ENCODE measurements at places on chromosomes 3 and 15.

DNA sequence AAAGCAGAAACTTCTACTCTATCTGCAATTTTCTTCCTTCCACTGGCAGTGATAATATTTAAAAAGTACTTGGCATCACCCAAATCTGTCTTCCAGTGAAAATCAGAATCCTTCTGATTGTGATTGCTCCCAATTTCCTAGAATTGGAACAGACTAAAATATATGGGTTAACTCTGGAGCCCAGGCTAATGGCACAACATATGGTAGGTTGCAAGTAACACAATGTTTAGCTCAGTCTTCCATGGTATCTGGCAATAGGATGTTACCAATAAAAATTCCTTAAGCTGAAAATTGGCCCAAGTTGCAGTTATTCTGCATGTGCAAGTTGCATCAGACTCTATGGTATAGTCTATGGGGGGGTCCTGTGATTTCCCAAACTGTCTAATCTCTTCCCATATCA is 273.5 kb upstream of the ADAMTS9 start:
- DNase-seq = no peak

DNA sequence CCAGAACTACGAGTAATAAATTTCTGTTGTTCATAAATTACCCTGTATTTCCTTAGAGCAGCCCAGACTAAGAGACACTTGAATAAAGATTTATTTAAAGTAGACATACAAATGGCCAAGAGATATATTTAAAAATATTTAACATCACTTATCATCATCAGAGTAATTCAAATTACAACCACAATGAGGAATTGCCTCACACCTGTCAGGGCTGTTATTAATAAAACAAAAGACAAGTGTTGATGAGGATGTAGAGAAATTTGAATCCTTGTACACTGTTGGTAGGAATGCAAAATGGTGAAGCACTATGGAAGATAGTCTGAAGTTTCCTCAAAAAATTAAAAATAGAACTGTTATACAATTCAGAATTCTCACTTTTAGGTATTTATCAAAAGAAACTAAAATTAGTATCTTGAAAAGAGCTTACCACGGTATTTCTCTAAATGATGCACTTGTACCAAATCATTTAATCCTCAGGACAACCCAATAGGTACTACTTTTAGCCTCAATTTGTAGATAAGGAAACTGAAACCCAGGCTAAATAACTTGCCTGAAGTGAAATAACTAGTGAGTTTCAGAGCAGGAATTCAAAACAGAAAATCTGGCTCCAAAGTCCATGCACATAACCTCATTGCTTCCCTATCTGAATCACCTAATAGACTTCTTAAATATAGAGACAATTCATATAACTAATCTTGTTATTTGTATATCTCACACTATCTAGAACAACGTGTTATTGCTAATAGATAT is 69.4 kb downstream of the ZBTB20 start:
- no peak for DNase-seq

DNA sequence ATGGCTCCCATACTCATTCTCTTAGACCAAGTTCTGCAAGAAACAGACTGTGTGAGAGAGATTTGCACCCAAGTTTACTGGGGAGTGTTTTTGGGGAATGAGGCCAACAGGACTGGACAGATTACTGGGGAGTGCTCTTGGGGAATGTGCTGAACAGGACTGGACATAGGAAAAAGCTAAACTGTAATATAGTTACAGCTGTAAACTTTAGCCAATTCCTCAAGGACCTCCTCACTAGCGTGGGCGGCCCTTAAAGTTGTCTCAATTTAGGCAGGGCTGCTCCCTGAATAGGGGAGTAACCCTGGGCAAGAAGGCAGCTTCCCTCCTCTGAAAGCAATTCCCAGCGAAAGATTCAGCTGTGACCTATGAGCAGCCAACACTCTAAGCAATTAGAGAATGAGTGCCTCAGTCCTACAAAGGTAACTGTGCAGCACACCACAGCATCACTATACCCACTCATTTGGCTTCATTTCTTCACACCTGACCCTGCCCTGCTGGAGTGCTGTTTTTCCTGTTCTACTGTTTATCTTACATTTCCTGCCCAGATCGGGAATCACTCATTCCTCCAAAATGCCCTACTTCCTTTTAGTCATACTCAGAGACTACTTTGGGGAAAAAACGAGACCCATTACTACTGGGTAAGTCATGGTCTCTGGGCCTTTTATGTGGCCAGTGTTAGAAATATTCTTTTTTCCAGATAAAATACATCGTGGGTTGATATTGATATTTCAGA is 41.3 kb upstream of the TRIM42 start:
- DNase-seq = no peak

GRCh38 chr3:111737047-111737705 is 121.9 kb upstream of the PHLDB2 start:
- no peak for DNase-seq

DNA sequence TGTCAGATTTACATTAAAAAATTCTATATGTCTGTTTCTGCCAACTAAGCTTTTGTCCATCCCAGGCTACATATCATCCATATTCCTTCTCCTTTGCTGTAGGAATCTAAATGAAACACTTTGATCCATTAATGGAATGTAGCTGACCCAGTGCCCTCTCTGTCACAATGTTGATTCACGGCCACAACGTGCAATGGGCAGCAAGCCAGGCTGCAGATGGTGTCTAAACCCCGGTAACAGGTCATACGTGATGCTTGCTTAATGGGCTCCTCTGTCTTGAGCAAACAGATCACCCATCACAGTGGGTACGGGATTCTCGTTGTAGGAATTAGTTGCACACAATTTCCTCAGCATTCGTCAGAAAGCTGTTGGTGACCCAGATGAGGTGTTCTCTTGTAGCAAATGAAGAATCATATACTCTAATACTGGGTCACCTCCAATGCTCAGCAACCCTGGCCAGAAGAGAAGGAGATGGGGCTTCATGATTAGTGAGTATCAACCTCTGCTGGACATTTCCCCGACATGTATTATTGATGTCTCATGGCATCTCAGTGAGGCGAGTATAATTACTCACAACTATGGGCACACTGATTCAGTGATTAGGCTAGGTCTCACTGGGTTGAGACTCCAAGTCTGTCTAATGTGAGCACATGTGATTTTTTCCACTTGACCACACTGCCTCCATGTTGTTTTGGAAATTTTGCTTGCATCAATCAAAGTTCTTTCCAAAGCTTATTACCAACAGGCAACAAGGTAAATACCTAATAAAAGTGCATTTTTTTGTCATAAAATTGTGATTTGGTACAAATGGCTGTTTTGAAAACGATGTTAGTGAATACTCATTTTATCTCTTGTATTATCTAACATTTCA is 12.9 kb upstream of the DCBLD2 start:
- DNase-seq = no peak

GRCh38 chr3:63908081-63908736 is 4.0 kb downstream of the SCAANT1 start:
- DNase-seq = no peak

DNA sequence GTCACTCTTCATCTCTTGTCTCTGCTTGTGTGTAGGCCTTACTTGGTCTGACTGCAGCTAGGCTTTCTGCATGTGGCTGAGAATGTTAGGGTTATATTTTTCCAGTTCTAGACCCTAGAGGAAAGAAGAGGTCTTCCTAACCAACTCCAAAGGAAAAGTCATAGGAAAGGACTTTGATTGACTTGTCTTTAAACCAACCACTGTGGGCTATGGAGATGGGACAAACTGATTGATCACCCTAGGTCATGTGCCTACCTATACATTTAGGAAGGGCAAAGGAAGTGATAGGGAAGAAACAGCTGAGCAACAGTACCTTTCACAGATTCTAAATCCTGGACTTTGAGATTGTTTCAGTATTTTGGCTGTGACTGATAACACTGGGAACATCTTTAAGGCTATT is 16.5 kb upstream of the TBC1D23 start:
- no peak for DNase-seq

DNA sequence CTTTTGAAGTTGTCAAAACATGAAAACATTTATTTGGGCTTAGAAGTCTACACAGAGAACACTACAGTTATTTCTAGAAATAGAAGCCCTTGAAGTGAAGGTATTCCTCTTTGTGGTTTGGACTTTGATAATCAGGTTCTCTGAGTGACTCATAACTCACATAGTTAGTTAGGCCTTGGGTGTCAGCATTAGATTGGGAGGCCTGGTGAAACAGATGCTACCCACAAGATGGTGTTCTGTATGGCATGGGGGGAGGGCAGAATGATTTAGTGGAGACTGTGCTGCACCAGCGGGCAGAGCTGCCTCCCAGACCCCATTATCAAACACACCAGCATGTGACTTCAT is 108.9 kb upstream of the ETV5 start:
- no peak for DNase-seq

DNA sequence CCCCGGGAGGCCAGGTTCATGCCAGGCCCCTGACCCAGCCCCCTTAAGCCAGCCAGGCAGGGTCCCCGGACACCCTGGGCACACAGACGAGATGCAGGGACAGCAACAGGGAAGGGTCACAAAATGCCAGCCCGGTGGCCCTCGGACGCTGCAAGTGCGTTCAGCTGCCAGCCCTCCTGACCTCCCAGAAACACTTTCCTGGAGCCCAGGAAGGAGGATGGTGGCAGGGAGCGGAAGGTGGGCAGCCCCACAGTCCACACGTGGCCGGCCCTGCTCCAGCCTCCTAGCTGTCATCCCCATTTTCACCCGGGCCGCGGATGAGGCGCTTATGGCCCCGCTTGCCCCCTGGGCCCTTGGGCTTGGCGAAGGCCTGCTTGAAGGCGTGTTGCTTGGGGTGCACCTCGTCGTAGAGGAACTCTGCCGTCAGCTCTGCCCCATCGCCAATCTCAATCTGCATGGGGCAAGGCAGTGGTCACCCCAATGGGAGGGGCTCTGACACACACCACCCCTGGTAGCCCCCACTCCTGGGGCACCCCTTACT is 3.4 kb upstream of the TLR9 start:
- DNase-seq = no peak

DNA sequence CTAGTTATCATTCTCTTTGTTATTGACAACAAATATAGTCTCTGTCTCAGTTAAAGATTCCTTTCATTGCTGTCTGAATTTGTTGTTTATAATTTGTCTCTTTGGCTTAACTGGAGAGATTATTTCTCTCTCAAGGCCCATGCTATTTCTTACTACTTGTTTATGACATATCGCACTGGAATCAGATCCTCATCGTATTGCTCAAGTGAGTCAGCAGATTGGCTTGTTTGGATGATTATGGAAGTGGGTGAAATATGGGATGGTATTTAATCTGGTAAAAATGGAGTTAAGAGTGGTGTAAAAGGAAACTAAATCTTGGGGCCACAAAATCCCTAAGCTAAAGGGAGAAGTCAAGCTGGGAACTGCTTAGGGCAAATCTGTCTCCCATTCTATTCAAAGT is 613.1 kb downstream of the SI start:
- no peak for DNase-seq

- DNase-seq = no peak
Measured at GRCh38 chr3:120909602-120909878, 1.5 kb downstream of the STXBP5L start.

DNA sequence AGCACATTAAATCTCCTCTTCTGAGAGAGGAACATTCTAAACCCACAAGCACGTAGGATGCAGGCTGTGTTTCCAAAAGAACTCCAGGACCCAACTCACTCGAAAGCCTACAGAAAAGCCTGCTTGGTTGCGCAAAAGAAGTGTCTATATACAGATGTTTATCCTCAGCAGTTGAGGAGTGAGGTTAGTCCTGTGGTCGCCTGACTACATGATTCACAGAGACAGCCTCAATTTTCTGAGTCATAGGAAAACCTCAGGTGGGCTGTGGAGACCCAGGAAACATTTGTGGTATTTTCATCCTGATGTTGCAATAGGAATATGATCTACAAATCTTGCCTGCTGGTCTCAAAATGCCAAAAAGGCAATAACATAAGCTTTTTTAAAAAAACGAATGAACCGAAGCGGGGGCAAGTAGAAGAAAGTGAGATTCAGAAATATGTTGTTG is 183.8 kb upstream of the THRB start:
- DNase-seq = no peak

- DNase-seq = peak; percentile 64
Measured at GRCh38 chr3:161275919-161276318, 54.8 kb downstream of the NMD3 start.

DNA sequence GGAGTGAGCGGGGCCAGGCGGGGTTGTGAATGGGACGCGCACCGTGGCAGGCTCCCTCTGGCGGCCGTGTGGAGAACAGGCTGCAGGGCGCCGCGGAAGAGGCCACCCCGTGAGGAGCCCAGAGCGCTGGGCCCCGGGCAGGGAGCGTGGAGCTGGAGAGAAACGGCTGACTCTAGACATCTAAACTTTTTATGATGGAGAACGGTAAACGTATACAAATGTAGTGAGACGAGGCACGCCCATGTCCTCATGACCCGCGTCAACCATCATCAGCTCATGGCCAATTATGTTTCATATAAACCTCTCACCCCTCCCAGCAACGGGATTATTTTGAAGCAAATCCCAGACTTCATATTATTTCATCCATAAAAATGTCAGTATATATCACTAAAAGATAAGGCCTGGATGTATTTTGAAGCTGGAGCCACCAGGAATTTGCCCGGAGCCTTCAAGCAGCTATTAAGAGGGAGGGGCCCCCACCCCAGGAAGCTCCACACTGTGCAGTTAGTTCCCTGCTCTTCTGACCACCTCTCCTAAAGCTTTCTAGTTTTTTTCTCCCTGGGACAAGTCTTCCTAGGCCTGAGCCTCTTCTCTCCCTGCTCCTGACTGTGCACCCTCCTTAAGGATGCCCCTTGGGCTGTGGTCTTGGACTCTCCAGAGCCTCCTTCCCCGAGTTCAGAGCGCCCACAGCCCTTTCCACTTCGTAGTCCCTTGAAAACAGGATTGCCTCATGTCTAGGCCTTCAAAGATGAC is 149.5 kb downstream of the SMAD6 start:
- DNase-seq = peak; percentile 69
